Activated CD4-positive, alpha-beta T cell treated with anti-CD3 and anti-CD28 coated beads, Interleukin-2, Interleukin-6, amounts not matched to agents 100 ng/mL and 50 ng/mL, durations not matched to agents 16 hours and 8 hours (primary cell): ENCODE measurements at places on chromosomes 3 and 15.

GRCh38 chr3:85171976-85172375 lies 213.2 kb downstream of the CADM2 start:
- no peak for DNase-seq

DNA sequence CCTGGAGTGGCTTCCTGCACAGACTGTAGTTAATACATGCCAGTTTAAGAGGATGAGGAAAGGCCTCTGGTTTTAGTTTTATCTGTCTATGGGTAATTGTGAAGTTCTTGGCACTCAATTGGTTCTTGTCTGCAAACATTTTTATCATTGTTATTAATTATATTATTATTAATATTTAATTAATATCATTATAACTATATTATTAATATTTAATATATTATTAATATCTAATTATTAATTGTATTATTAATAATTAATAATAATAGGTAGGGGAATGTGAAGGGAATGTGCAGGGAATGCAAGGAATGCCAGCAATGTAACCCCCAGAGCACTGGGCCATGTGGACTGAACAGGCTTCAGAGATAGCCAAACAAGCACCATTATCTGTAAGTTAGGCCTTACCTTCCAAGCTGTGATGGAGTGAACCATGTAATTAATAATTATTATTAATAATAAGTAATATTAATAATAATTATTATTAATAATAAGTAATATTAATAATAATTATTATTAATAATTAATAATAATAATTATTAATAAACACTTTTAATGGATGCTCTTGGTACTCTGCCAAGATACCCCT lies 79.8 kb upstream of the NMNAT3 start:
- no peak for DNase-seq

DNA sequence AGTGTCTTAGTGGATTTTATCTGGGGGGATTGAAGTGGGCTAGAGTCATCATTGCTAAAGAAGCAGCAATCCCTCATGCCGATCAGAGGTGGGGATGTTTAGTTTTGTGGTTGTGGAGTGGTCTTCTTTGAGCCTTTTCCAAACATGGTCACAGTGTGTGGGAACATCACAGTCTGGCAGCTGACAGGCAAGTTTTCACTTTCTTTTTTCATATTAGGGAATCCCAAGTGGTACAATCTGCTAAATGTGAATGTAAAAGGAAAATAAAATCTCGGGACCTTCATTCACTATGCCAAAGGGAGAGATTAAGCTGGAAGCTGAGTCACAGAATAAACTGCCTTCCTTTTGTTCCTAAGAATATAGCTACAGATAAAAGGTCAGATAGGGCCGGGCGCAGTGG lies 10.4 kb upstream of the CX3CR1 start:
- DNase-seq: no peak

DNA sequence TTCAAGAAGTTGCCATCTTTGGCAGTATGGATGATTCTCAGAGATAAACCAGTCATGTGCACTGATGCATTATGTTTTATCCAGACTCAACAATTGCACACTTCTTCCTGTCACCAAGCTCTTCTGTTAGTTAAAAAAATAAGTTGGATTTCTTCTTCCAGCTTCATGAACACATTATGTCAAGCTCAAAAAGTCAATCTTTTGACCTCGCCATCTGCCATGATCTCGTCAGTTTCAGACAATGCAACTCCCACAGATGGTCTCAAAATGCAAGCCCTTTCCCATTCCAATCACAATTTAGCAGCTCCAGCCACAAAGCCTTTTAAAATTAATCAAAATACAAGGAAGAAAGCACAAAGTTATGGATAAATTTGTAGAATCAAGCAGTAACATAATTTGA lies 42.8 kb downstream of the TFDP2 start:
- DNase-seq: no peak

GRCh38 chr3:25555695-25556437 lies 108.8 kb downstream of the TOP2B start:
- DNase-seq: no peak

DNA sequence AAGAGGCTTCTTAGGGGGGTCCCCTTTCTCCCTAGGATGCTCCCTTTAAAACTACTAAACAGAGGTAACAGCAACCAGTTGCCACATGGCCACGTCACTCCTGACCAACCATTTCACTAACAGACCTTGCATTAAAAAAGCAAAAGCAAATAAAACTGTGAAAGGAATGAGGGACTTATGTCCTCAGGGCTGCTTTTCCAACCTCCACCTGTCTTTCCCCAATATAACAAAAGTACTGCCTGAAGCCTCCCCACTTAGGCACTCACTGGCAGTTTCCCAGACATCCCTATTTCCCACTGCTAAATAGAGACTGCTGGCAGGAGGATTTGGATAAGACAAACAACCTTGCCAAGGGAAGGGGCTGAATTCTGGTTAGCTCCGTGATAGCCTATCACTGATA lies 130.3 kb downstream of the ATP8B4 start:
- no peak for DNase-seq

GRCh38 chr3:193830791-193831191 lies 237.8 kb downstream of the OPA1 start:
- DNase-seq: no peak

GRCh38 chr3:56894881-56895431 lies 93.2 kb upstream of the ARHGEF3 start:
- peak; percentile 61 for DNase-seq

GRCh38 chr15:96183867-96184266 lies 146.6 kb upstream of the NR2F2 start:
- DNase-seq: no peak

- no peak for DNase-seq
Measured at GRCh38 chr3:10405816-10406215, 84.9 kb upstream of the SEC13 start.

DNA sequence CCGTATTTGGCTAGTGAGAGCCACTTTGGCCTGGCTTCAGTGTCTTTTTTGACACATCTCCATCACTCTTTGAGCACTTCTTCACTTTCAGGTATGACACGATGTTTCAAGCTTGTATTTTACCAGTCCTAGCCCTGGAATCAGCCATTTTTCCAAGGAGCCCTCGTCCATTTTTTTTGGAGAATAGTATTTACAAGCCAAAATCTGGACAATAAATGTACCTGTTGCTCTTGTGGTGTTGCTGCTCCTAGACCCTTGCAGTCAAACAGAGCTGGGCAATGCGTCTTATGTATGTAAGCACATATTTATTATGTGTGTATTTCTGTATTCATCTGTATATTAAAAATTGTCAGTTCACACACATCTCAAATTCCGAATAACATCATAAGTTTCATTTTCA lies 231.2 kb downstream of the THSD4 start:
- no peak for DNase-seq

DNA sequence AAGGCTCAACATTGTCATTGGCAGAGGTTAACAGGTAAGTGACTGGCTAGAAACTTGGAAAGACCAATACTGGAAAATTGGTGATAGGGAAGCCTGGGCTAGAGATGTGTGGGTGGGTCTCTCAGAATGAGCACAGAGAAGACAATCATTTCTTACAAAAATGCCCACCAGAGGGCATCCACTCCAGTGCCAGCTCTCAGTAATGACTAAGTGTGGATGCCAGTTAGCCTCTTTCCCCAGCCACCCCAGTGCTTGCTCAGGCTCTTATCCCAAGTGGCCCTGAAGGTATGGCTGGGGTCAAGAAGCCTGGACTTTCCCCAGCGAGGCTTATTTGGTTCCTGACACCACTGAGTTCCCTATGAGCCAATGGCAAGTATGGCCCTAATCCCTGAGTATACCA lies 115.9 kb upstream of the ST8SIA2 start:
- DNase-seq: peak; percentile 35

- no peak for DNase-seq
Measured at GRCh38 chr15:73952171-73952912, 26.1 kb downstream of the LOXL1 start.

DNA sequence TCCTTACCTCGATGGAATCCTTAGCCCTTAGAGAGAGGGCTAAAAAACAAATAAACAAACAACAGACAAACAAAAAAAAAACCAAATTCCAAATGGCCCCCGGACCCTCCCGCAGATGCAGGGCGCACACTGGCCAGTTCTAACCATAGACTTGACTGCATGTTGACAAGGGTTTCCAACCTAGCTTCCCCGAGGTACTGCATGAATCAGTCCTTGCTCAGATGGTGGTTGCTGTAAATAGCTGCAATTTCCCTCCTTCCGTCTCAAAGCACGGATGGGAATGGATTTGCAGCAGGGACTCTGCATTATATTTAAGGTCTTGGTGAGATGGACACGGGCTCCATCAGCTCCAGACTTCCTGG lies 162.8 kb downstream of the CD47 start:
- peak; percentile 8 for DNase-seq

DNA sequence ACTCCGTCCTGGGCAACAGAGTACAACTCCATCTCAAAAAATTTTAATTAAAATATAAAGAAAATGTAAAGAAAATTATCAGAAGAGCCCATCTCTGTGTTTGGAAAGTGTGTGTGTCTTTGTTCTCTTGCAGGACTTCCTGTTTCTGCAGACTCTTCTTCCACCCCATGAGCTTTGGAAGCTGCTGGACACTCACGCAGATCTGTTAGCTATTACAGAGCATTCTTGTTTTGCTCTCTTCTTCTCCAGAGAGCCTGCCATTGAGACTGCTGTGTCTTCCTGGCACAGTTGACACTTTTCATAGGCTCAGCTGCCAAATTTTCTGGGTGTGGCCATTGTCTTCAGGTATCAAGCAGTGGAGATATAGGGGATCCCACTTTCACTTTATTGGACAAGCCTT lies 6.0 kb upstream of the CCR8 start:
- DNase-seq: no peak

DNA sequence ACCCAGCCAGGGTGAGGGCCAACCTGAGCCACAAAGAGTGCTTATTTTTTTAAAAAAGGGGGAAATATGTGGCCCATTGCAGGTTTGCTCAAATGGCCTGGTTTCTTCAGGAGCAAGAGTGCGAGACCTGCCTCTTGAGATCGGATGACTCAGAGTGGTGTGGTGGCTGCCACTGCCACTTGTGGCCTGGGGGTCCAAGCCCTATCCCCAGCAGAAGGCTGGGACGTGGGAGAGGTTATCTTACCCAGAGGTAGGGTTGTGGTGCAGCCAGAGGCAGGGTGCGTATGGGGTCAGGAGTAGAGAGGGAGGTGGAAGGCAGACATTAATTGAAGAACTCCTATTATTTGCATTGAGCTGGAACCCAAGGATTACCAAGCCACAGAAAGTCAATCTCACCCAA lies 83.2 kb upstream of the SMAD3 start:
- DNase-seq: no peak

- DNase-seq: no peak
Measured at GRCh38 chr15:83062768-83063180, 4.3 kb downstream of the BTBD1 start.

DNA sequence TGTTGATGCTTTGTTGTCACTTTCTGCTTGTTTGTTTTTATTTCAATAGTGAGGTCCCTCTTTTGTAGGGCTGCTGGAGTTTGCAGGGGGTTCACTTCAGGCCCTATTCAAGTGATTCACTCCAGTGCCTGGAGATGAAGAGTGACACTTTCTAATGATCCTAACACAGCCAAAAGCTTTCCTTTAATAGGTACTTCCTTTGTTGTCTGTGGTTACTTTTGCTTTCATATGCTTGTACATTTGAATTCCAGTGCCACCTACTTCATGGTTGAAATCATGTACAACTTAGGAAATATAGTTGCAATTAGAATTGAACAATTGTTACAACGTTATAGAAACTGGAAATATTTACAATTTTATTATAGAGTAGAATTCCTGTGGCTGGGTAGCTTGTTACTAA lies 466.8 kb upstream of the EPHA3 start:
- DNase-seq: no peak

DNA sequence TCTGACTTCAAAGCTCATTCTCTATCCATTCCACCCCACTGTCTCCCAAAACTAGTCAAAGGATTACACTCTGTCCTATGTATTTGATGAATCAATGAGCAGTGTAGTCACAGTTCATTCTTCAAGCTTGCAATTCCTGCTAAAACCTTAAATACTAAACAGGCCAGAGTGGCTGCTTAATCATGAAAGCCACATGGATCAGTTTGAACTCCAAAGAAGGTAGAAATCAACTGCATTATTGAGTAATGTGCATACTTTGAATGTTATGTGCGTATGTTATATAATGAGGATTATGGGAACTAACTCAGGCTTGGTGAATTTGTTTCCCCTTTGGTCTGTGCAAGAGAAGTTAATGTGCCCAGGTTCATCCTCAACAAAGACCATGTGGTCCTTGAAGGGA lies 45.4 kb downstream of the PRICKLE2 start:
- no peak for DNase-seq

GRCh38 chr15:69756440-69756839 lies 303.8 kb downstream of the RPLP1 start:
- DNase-seq: no peak

DNA sequence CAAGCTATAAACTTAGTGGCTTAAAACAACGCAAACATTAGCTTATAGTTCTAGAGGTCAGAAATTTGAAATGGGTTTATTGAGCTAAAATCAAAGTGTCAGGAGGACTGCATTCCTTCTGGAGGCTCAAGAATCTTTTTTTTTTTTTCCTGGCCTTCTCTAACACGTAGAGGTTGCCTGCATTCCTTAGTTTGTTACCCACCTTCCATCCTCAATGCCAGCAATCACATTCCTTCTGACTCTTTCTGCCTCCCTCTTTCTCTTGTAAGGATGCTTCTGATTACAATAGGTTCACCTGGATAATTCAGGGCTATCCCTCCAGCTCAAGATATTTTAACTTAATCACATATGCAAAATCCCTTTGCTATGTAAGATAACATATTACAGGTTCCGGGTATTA lies 24.8 kb downstream of the REC114 start:
- DNase-seq: no peak

- peak; percentile 5 for DNase-seq
Measured at GRCh38 chr3:41198526-41198925, 779 bp upstream of the CTNNB1 start.

DNA sequence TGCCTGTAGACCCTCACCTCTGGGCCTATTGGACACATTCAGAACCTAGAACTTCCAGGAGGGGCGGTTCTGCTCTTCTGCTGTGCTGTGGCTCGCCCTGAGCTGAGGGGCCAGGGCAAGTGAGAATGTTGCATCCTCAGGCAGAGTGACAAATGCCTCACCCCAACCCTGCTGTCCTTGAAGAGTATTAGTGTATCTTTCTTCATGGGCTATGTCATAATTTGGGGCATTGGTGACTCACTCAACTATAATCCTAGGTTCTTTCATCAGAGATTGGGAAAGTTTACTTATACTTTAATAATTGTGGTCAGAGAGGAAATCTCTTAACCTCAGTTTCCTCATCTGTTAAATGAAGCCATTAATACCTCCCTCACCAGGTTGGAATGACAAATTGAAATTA lies 143.8 kb downstream of the SV2B start:
- DNase-seq: no peak
